ENCODE measurements at places on chromosomes 2 and 18.

- no peak for DNase-seq
These were observed 6.7 kb downstream of the PLA2R1 start for GRCh38 chr2:160055726-160056108.

DNA sequence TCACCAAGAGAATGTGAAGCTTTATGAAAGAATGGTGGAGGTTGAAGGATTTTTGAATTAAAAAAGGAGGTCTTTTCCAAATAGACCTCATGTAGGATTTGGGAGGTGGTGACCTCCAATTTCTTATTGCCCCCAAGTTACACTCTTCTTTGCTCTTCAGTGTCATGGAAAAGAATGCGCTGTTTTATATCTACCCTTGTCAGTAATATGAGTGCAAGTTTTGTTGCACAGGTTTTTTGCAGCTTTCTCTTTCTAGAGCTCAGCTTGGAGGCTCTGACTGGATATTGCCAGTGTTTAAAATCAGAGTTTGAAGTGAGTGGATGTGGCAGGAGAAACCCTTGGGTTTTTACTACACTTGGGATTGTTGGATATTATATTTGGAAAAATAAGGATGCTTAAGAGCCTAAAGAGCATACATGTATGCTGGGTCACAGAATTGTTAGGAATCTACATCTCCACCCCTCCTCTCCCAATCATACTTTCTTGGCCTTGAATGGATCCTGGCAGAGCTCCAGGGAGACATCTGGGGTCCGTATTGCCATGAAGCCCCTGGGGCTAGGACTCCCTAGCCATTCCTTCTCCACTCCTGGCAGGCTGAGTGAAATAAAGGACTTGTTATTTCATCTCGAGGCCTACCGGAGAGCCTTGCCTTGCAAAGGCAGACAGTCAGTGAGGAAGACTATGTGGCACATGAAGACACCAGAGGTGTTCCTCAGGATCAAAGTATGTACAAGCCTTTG, 43.8 kb downstream of the APOB start:
- no peak for DNase-seq

- DNase-seq: peak; percentile 68
These were observed 68.7 kb downstream of the MTHFD2 start for GRCh38 chr2:74267068-74267467.

DNA sequence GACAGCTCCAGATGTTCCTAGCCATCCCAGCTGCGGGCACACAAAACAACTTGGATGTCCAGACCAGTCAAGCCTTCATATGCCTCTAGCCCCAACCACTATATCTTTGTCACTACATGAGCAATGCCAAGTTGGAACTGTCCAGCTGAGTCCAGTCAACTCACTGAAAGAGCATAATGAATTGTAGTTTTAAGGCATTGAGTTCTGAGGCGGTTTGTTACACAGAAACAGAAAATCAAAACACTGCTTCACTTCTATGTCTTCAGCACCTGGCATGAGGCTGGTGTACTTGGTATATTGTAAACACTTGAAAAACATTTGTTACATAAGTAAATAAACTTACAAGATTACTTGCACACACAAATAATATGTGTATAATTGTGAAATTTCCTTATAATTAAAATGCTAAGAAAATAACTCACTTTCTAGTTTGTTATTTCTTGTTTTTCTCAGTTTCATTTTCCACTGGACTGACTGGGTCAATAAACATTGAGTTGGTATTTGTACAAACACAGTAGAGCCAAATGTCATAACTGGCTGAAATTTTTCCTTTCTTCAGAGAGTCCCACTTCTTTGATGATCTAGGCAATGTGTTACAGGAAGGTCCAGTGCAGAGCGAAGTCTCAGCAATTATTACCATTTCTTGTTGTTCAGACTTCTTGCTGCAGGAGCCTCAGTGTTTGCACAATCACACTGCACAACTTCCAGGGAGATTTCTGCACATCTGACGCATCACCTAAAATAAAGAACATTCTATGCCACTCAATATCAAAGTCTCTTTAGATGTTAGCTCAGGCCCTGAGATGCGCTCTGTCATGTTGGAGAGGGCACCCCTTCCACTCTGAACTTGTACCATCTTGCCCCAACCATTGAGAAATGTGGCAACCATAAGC, 38.2 kb upstream of the DPP4 start:
- no peak for DNase-seq
